ENCODE measurements at places on chromosomes 7 and 10.

GRCh38 chr7:41027428-41028115, 675.3 kb downstream of the INHBA start:
- no peak for DNase-seq

GRCh38 chr10:21069929-21070700, 173.0 kb upstream of the NEBL start:
- DNase-seq: no peak

DNA sequence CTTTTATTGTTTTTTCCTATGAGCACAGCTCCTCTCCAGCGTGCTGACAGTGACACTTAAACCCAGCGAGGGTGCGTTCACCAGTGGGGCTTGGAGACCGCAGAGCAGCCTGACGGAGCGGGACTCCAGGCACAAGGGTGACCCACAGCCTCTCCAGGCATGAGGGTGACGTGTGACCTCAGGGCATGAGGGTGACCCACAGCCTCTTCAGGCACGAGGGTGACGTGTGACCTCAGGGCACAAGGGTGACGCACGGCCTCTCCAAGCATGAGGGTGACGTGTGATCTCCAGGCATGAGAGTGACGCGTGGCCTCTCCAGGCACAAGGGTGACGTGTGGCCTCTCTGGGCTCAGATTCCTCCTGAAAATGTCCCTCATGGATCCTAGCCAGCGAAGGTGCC, 164.3 kb upstream of the TCERG1L start:
- DNase-seq: no peak

GRCh38 chr7:143454091-143454680, 10.9 kb downstream of the TAS2R60 start:
- DNase-seq: no peak

GRCh38 chr7:50389961-50390360, 60.2 kb downstream of the FIGNL1 start:
- no peak for DNase-seq

DNA sequence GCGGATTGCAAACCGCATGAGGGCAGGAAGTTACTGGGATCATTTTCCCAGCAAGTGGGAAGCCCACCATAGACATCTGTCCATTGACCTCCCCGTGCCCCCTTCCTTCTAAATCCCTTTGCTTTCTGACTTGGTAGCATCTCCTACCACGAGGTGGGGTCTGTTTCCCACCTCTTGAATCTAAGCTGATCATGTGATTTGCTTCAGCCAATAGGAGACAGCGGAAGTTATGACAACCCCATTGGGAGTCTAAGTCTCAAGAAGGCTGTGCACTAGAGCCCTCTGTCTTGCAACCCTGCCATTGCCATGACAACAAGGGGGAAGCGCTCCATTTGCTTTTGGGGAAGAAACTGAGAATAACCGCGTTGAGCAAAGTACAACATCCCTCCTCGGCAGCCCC, 39.2 kb upstream of the CARD11 start:
- no peak for DNase-seq

DNA sequence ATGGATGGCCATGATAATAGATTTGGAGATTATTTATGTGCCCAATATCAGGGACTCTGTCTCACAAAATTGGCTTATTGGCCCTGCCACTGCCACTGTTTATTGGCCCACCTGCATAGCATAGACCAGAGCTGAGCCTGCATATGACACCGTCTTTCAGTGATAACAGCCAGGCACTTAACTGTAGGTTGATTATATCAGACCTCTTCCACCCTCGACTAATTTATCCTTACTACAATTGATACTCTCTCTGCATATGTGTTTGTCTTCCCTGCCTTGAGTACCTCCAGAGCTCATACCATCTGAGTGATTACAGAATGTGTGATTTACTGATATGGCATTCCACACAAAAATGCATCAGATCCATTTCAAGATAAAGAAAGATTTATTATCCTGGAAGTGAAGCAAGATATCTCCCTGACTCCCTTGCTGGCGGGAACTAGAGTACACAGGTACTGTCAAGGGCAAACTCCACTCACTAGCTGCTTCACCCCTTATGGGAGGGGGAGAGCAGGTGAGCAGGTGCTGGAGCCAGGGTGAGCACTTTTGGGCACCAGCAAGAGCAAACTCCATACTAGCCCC, 13.1 kb upstream of the SAMD9L start:
- DNase-seq: no peak

DNA sequence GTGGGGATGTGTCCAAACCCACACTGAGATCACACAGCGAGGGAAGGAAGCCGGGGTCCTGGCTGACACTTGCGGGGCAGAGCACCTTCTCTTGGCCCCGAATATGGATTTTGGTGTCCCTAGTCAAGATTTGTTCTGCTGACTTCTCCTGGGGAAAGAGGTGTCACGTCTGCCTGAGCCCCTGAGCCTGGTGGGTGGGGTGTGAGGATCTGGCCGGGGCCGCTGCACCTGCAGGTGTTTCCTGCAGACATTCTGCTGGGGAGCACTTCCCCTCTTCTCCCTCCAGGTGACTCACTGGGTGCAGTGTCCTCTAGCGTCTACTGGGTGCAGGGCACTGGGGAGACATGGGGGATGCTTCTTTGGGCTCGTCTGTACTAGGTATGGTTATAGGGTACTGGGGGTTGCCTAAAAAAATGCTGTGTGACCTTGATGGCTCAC, 99.2 kb downstream of the GRK5 start:
- peak; percentile 86 for DNase-seq

GRCh38 chr7:55245271-55245723, 119.8 kb upstream of the LANCL2 start:
- no peak for DNase-seq

DNA sequence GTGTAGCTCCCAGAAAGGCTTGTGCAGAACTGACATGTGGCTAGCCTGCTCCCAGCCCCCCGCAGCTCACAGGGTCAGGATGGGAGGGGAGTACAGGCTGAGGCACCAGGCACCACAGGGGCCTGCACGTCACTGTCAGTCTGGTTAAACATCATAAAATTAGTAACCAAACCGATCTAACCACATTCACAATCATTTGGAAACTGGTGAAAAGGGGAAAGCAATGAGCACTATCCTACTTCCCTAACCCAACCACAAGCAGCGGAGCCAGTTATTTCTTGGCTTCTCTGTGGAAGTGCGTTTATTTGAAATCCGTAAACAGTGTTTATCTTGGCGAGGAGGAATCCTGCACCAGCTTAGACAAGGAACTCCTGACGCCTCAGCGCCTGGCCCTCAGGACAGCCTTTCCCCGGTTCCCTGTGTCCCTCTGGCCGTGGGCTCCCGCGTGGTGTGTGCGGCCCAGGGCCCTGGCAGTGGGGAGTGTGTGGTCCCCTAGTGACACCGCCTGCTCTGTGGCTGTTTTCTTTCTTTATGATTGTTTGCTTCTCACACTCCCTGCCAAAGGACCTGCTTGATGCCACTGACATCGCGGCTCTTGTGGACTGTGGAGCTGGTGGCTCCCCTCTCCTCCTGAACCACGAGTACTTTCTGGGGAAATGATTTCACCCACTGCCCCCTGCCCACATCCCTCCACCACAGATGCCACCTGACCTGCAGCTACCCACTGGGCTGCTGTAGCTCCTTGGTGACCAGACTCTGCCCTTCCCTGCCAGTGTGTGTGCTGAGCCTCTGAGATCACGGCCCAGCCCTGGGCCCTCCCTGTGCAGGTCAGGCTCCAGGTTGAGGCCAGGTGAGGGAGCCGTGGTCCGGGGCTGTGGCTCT, 38.0 kb downstream of the INPP5A start:
- peak; percentile 54 for DNase-seq

DNA sequence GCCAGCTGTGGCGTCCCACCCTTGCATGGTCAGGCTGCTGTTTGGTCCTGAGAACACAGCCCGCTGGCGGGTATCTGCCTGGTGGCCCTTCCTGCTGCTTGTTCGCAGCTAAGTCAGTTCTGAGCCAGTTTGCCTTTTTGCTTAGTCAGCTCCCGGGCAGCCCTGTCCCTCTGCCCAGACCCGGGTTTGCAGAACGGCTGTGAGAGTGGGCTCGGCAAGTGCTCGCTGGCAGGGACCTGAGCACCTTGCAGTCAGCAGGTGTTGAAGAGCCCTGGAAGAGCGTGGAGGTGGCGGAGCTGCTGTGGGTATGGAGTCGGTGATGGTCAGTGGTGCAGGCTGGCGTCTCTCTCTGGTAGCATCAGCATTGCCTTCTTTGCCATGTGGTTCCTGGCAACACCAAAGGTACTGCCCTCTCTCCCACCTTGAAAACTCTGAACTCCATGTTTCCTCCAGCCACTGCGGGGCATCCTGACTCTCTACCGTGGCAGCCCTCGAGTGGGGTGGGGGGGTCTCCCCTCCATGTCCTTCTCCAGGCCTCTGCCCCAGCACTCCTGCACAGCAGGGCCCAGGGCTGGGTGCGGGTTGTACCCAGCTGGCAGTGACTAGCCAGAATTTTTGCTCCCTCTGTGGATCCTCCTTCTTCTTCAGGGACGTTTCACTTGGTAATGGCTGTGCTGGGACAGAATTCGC, 4.6 kb downstream of the INPP5A start:
- DNase-seq: no peak

- DNase-seq: no peak
Observed at GRCh38 chr10:111234914-111235302, 158.1 kb downstream of the ADRA2A start.

- DNase-seq: no peak
Observed at GRCh38 chr10:97820096-97820704, 29.4 kb upstream of the GOLGA7B start.

GRCh38 chr10:91311601-91312381, 91.3 kb downstream of the PCGF5 start:
- no peak for DNase-seq
